ENCODE measurements at places on chromosomes 2 and 18.

- peak; percentile 59 for DNase-seq
Observed at GRCh38 chr2:8679827-8680731, 1.8 kb upstream of the ID2 start.

DNA sequence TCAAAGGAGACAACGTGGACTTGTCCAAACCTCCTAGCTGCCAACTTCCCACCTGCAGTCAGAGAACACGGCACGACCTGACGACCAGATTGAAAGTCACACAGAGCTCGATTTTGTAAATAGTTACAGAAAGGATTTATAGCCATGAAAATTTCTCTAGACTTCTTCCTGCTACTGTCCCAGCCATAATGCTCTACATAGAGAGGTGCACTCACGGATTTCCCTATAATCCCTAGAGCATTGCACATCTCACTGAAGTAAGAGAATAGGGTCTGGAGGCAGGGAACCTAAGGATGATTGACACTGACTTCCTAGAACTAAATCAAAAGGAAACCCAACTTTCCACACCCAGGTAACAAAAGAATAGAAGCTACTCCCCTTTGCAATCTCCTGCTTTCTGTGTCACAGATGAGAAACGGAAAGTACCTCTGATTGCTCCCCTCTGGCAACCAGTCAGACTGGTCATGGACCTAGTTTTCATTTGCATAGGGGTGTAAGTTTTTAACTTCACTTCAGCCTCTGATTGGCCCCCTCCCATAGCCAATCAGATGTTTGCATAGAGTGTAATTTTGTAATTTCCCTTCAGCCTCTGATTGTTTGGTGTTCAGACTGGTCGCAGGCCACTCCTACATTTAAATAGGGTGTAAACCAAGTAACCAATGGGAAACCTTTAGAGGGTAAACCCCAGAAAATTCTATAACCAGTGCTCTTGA, 58.6 kb upstream of the FBXO11 start:
- DNase-seq: no peak

GRCh38 chr2:127604986-127605385, 41.0 kb upstream of the GPR17 start:
- DNase-seq: no peak

- no peak for DNase-seq
Observed at GRCh38 chr2:70671092-70671675, 96.8 kb downstream of the ADD2 start.

- no peak for DNase-seq
Observed at GRCh38 chr2:241514986-241515737, 6.8 kb upstream of the STK25 start.

DNA sequence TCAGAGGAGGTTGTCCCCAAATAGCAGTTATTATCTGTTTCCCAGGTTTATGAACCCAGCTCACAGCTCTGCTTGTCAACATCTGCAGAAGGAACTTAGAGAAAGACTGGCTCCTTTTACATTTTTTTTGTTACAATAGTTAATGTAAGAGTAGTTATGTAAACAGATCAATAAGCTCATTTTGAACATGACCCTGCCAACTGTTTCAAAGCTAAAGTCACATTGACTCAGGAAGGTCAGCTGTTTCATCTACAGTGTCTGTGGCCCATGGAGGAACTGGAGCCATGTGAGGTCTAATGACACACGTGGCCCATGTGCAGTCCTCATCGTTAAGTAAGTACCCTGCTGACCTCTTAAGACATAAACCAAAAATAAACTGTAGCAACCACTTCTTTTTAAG, 97.1 kb downstream of the SH3RF3 start:
- DNase-seq: no peak

DNA sequence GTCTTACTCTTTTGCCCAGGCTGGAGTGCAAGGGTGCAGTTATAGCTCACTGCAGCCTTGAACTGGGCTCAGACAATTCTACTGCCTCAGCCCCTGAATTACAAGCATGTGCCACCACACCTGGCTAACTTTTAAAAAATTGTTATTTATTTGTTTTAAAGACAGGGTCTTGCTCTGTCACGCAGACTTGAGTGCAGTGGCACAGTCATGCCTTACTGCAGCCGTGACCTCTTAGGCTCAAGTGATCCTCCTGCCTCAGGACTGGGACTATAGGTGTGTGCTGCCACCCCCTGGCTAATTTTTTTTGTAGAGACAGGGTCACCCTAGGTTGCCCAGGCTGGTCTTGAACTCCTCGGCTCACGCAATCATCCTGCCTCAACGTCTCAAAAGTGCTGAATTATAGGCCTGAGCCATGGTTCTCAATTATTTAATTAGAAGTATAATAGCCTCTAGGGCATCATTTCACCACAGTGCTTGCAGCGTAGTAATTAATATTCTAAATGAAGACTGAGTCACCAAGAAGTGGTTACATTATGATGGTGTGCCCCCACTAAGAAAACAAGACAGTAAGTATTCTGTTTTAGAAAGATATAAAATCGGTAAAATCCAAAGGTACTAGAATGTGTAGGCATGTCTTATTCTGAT, 69.6 kb downstream of the EML4 start:
- no peak for DNase-seq

DNA sequence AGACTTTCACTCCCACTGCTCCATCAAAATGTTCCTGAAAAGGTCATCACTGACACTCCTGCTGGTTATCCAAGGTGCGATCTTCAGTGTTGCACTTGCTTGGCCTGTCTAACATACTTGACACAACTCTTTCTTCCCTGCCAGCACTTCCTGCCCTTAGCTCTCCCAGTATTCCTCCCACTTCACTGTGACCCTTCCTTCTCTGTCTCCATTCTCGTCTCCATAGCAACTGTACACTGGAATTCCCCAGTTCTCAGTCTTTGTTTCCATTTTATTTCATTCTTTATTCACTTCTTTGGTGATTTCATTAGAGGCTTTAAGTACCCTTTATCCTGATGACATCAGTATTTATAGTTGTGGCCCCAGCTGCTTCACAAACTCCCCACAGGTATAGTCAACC, 333.0 kb downstream of the IRS1 start:
- no peak for DNase-seq

GRCh38 chr2:14827226-14828023, 194.9 kb downstream of the LRATD1 start:
- no peak for DNase-seq

GRCh38 chr2:206127656-206128055, 31.6 kb downstream of the NDUFS1 start:
- DNase-seq: no peak

GRCh38 chr18:58175786-58176176, 131.8 kb downstream of the NEDD4L start:
- DNase-seq: no peak

DNA sequence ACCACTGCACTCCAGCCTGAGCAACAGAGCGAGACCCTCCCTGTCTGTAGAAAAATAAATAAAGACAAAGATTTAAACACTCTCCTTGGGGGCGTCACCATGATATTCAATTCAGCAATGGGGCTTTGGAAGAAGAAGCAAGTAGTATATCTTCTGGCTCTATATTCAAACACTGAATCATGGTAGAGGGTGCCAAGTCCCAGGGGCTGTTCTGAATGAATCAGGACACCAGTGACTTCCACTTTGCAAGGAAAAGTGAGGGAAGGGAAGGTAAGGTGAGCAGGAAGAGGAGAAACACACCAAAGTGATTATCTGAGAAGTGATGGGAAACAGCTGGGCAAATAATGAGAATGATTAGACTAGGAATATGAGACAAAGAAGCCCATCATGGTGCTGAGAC, 80.5 kb downstream of the AAK1 start:
- DNase-seq: no peak

DNA sequence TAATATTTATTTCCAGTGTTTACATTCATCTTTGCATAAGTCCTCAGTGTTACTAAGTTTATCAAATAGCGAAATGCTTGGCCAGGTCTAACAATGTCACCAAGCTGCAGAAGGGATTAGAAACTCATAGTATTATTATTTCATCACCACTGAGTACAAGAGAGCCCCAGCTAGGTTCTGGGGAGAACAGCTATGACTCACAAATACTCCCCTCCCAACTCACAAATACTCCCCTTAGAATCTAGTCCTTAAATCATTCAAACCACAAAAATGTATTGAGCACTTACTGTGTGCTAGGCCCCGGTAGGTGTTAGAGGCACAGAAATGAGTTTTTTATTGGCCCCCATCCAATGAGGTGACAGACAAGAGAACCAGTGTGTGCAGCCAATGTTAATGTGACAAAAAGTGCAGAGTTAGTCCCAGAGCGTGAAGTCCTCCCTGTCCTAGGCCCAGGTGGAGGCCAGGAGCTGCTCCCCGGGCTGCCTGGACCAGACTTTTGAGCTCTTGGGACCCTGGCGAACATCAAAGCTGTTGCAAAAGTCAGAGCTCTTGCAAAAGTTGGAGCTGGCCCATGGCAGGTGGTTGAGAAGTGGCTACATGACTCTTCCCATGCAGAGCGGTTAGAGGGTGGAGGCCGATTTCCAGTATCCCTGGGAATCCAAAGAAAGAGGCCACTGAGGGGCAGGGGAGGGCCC, 9.8 kb downstream of the STEAP3 start:
- no peak for DNase-seq

GRCh38 chr2:24343225-24343882, 17.0 kb downstream of the ITSN2 start:
- DNase-seq: no peak

- DNase-seq: peak; percentile 66
Observed at GRCh38 chr2:20422402-20423271, 24.2 kb upstream of the RHOB start.

GRCh38 chr18:35457140-35457704, 40.5 kb downstream of the INO80C start:
- no peak for DNase-seq

GRCh38 chr2:100857915-100858314, 38.0 kb downstream of the NPAS2 start:
- DNase-seq: no peak

- DNase-seq: no peak
Observed at GRCh38 chr2:82124629-82125028, 1820.1 kb upstream of the LRRTM1 start.

DNA sequence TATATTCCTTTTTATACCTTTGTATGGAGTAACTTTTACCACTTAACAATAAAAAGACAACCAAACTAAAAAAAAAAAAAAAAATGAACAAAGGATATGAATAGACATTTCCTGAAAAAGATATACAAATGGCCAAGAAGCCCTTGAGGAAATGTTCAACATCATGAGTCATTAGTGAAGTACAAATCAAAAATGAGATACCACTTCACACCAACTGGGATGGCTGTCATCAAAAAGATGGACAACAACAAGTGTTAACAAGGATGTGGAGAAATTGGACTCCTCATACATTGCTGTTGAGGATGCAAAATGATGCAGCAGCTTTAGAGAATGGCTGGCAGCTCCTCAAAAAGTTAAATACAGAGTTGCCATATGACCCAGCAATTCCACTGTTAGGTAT, 22.6 kb upstream of the SCYGR2 start:
- no peak for DNase-seq

- no peak for DNase-seq
Observed at GRCh38 chr2:204353823-204354222, 191.5 kb upstream of the PARD3B start.

GRCh38 chr18:76673281-76674185, 148.8 kb upstream of the ZNF236 start:
- DNase-seq: no peak

DNA sequence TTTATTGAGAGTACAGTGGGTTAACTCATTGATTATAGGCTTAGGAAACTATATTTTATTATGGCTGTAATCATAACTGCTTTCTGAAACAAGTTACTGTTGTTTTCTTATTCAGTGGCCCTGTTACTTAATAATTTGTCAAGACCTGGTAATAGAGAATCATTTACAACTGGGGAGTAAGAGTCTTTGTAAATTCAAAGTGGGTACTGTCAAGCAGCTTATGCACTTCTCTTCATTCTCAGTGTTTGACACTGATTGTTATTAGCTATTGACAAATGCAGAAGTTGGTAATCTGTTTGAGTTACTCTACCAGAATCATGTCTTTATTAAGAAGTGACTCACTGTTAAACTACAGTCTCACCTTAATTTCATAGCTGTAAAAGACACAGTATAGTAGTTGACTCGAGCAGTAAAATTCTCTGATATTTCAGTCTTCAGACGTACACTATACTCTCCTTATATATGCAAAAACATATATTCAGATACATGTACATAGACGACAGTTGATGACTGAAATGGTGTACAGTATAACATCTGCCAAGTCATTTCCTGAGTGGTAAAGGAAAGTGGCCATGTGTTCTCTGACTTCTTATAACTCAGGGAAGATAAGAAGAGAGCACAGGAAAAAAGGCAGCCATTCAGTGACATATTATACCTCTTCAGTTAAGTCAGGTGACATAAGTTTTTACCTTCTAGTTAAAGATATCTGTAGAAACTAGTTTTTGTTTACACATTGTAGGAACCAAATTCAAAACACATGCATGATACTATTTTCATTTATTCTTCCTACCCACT, 36.0 kb upstream of the TTC27 start:
- no peak for DNase-seq

DNA sequence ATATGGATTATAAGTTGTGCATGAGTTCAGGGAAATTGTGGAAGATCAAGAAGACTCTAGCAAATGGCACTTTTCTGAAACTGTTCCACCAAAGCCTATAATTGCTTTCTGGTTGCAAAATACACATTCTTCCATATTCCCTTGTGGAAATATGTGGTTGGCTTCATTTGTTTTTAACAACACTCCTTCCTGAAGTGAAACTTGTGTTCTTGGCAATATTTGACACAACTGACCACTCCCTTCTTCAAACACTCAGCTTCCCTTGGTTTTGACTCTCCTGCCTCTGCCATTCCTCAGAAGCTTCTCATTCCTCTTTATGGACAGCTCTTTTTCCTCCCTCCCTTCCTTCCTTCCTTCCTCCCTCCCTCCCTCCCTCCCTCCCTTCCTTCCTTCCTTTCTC, 192.3 kb downstream of the PMAIP1 start:
- no peak for DNase-seq

DNA sequence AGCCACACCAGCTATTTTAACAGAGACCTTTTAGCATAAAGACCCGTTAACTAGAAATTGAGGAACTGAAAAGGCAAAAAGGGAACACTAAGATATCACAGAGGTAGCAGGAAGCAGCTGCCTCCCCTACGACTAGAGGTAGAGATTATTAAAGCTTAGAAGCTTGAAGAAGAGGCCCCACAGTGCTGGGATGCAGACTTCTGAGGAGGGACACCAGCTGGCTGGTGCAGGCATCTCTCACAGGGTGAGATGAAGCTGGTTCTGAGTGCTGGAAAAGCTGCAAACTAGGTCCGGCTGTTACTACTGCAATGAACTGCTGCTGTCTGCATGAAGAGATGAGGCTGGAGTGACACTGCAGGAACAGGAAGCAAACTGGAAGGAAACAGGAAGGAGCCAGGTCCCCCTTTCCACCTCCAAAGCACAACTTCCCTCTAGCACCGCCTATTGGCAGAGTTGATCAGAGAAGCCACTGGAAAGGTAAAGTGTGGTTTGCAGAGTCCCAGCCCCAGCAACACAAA, 61.2 kb upstream of the MRPS9 start:
- DNase-seq: no peak
